ENCODE measurements at places on chromosomes 11 and 22.

DNA sequence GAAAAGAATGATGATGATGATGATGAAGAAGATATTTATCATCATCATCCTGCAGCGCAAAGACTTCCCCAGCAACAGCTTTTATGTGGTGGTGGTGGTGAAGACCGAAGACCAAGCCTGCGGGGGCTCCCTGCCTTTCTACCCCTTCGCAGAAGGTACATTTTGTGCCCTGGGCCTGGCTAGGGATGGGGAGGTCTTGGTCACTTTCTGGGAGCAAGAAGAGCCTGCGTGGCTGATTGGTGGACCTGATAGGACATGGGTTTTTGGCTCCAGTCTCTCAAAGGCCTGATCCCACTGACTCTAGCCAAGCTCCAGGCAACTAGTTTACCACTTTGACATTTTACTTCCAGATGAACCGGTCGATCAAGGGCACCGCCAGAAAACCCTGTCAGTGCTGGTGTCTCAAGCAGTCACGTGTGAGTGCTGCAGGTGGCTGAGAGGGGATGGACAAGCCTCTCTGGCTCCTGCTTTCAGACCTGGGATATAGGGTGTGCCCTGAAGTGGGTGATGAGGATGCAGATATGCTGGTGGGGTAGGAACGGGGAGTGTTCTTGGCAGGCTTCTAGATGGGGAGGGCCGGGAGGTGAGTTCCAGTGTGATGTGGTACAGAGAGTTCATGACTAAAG is 5.3 kb downstream of the SIDT2 start:
- no peak for DNase-seq

DNA sequence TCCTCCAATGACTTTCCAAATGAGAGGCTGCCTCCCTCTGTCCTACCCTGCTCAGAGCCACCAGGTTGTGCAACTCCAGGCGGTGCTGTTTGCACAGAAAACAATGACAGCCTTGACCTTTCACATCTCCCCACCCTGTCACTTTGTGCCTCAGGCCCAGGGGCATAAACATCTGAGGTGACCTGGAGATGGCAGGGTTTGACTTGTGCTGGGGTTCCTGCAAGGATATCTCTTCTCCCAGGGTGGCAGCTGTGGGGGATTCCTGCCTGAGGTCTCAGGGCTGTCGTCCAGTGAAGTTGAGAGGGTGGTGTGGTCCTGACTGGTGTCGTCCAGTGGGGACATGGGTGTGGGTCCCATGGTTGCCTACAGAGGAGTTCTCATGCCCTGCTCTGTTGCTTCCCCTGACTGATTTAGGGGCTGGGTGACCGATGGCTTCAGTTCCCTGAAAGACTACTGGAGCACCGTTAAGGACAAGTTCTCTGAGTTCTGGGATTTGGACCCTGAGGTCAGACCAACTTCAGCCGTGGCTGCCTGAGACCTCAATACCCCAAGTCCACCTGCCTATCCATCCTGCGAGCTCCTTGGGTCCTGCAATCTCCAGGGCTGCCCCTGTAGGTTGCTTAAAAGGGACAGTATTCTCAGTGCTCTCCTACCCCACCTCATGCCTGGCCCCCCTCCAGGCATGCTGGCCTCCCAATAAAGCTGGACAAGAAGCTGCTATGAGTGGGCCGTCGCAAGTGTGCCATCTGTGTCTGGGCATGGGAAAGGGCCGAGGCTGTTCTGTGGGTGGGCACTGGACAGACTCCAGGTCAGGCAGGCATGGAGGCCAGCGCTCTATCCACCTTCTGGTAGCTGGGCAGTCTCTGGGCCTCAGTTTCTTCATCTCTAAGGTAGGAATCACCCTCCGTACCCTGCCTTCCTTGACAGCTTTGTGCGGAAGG is 2.9 kb downstream of the APOC3 start:
- DNase-seq, result no peak

DNA sequence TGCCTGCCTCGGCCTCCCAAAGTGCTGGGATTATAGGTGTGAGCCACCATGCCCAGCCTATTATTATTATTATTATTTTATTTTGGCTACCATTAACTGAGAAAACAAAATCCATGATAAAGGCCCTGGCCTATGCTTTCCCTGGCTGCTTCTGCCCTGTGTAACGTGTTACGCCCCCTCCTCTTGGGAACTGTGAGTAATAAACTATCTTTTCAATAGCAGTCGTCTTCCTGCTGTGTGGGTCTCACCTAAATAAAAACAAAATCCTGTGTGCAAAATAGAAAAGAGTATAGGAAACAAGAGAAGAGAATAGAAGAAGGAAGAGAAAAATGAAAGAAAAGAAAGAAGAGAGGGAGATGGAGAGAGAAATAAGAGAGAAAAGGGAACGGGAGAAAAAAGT is 237.0 kb downstream of the MIAT start:
- DNase-seq, result no peak

GRCh38 chr11:47109727-47110246 is 66.9 kb downstream of the ARFGAP2 start:
- no peak for DNase-seq

- DNase-seq, result no peak
Measured at GRCh38 chr11:12196308-12196707, 85.9 kb downstream of the MICAL2 start.

DNA sequence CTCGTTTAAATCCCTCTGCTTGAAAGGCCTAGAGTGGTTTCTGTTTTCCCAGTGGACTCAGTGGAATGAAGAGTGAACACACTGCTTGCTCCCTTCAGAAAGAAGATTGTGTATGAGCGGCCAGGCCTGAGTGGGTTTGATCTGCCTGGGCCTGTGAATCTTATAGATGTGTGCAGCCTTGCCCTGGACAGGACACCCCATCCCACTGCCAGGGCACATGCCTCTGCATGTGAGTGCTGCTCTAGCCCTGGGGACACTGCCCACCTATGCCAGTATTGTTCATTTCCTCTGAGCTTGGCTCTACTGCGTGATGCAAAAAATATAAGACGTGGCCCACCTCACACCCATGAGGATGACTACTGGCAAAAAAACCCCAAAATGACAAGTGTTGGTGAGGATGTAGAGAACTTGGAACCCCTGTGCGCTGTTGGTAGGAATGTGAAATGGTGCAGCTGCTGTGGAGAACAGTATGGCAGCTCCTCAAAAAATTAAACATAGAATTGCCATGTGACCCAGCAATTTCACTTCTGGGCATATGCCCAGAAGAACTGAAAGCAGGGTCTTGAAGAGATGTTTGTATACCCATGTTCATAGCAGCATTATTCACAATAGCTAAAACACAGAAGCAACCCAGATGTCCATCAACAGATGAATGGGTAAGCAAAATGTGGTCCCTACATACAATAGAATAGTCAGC is 27.3 kb upstream of the NECTIN1 start:
- no peak for DNase-seq

GRCh38 chr22:33188326-33188725 is 130.1 kb upstream of the SYN3 start:
- no peak for DNase-seq

- no peak for DNase-seq
Measured at GRCh38 chr11:84144531-84144930, 858.4 kb upstream of the CCDC90B start.

DNA sequence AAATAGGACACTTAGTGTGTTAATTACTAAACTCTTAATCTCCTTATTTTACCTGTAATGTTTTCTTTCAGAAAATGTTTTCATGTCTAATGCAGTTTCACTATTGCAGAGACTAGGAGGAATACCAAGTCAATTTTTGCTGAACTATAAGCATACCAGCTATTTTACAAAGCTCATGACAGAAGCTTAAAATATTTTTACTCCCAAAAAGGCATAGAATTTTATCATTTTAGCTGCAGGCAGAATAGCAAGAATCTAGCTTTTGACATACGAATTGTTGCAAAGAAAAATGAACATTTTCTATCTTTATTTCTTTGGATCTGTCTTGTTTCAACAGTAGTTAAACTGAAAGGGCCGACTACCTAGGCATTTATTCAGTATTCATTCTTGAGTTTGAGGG is 366.9 kb downstream of the FAT3 start:
- DNase-seq, result no peak

- peak; percentile 94 for DNase-seq
Measured at GRCh38 chr11:43830928-43831440, 49.6 kb upstream of the ALKBH3 start.

DNA sequence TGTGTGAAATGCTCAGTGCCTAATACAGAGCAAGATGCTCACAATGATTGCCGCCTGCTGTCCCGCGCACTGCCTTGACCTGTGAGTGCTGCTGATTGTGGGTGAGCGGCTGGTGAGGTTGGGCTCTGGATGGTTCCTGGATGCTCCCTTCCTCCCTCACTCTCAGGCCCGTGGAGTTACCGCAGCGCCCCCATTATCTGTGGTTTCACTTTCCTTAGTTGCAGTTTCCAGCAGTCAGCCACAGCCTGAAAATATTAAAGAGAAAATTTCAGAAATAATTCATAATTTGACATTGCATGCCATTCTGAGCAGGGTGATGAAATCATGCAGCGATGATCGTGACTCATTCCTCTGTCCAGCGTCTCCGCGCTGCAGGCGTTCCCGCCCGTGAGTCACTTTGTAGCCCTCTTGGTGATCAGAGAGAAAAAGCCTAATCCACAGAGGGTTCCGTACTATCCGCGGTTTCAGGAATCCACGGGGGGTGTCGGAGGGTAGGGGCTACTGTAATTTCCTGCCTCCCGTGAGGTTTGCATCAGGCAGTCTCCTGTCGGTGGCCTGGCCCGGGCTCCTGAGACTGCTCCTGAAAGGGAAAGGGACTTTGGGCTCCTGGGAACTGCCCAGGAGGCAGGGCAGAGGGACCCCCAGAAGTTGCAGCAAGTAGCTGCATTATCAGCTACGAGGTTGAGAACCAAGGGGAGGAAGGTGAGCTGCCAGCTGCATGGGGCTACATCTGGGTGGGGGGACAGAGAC is 10.6 kb downstream of the RPL3 start:
- peak; percentile 93 for DNase-seq

- no peak for DNase-seq
Measured at GRCh38 chr22:28597665-28598064, 82.0 kb downstream of the TTC28 start.

DNA sequence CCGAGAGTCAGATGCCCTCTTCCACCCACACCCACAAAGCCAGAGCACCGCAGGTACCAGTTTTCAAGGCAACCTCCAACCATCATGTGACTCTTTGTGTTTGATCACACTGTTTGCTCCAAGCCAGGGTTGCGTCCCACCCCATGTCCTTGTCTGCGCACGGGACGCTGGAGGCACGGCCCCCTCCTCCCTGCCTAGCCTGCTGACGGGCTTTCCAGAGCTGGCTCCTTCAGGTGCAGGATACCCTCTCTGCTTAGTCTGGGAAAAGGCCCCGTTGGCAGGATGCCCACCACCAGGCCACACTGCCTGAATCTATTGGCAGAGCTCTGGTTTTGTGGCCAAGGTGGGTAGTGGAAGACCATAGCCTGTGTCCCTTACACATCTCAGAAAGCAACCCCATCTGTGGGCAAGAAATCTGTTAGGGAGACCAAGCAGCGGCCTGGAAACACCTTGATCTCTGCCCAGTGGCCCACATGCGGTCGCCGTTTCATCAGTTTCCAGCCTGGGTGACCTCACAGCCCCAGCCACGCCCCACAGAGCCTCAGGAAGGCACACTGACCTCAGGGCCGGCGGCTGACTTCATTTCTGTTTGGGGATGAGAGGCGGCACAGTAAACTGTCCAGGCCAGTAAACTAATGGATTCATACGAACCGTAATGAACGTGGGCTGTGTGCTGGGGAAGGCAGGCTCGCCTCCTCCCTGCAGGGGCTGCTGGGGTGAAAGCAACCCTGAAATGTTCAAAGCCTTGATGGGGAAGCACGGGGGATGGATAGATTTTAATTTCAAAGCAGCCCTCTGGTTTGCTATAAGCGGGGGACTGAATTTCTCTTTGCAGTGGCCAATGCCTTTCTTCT is 25.8 kb downstream of the CDPF1 start:
- no peak for DNase-seq

DNA sequence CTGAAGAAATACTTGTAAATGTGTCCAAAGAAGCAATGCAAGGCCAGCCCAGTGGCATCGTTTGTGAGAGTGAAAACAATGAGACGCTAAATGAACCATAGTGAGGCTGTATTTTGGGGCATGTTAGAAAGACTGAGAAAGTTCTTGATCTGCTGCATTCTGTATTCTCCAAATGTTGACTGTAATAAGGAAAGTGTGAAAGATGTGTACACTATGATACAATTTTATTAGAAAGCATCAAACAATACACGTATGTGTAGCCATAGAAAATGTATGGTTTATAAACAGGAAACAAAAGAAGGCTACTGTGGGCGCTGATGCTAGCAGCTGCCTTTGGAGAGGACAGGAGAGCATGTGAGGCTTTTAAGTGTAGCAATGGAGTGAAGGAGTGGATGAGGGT is 233.5 kb upstream of the E2F8 start:
- no peak for DNase-seq

DNA sequence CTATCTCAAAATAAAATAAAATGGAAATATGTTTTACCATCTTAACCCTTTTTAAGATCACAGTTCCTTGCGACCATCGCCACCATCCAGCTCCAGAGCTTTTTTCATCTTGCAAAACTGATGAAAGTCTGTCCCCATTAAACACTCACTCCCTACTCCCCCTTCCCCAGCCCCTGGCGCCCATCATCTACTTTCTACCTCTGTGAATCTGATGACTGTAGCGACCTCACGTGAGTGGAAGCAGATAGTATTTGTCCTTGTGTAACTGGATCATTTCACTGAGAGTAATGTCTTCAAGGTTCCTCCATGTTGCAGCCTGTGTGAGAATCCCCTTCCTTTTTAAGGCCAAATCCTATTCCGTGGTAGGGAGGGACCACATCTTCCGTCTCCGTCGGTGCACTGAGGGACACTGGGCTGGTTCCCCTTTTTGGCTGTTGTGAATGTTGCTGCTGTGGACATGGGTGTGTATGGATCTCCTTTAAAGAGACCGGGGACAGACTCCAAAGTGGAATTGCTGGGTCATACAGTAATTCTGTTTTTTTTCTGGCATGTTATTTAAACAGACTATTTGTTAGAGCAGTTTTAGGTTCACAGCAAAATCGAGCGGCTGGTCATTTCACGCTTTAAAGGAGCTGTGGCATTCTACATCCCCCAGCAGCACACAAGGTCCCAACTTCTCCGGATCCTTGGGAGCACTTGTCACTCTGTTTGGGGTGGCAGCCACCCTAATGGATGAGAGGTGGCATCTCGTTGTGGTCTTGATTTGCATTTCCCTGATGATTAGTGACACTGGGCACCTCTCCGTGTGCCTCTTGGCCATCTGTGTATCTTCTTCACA is 120.0 kb downstream of the KCNQ1 start:
- DNase-seq, result peak; percentile 28

GRCh38 chr11:130478204-130478701 is 29.8 kb downstream of the ADAMTS15 start:
- DNase-seq, result no peak

DNA sequence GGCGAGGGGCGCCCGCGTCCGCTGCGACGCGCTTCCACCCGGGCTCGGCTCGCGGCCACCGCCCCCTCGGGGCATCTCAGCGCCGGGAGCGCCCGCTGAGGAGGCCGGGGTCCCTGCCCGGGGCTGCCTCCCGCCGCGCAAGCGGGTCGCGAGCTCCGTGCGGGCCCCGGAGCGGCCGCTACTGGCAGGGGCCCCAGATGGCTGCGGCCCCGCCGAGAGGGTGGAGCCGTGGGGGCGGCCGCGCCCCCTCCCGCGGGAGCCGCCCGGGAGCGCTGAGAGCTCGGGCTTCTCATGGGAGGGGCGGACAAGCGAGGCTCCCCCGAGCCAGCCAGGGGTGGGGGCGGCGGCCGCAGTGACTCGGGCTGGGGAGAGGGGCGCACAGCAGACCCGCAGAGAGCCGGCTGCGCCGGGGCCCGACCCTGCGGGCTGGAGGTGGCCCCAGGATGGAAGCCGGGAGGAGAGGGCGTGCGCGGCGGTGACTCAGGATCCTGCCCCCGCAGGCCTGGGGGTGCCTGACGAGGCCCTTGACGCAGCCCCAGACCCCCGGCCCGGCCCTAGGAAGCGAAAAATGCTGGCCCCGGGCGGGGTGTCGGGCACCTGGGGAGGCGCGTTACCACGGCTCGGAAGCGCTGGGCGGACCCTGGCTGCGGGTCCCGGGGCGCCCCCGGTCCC is 603 bp upstream of the ZFTA start:
- no peak for DNase-seq

All from suppressor macrophage treated with lipopolysaccharide for 4 hours (primary cell).